ENCODE measurements at places on chromosomes 2 and 18.
A peak's percentile ranks its signal among the peaks of the same experiment; 100 is the strongest.

GRCh38 chr18:5058768-5059695, 138.0 kb downstream of the AKAIN1 start:
- DNase-seq: peak; percentile 8

- DNase-seq: no peak
These were observed 141.3 kb upstream of the IL1R2 start for GRCh38 chr2:101850450-101850849.

- DNase-seq: no peak
These were observed 169.2 kb downstream of the LNPK start for GRCh38 chr2:175832866-175833265.

DNA sequence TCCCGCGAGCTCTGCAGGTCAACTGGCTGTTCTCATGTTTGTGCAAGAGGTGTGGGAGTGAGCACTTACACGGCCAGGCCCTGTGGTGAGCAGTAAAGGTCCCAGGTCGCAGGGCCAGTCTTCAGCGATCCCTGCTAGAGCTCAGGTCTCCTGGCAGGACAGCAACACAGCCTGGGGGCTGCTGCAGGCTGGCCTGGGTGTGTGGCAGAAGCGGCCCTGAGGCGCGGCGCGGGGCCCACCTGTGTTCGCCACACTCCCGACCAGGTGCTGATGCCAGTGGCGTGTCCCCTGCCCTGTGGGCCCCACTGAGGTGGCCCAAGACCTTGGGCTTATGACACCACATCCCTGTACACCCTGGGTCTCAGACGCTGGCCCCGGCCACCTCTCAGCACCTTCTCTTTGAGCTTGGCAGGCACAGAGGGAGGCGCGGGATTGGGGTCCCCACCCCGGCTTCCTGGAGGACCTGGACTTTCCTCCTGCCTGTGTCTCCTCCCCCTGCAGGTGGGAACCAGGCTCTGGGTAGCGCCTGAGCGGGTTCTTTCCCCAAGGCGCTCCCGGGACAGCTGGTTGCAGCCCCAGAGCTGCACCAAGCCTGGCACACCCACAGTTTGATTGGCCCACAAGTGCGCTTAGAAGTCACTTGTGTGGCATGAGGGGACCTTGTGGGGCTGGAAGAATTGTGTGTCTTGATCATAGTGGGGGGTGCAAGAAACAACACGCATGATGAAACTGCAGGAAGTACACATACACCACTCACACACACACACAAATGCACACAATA, 59.2 kb downstream of the TWIST2 start:
- DNase-seq: no peak

Data from inflammatory macrophage treated with lipopolysaccharide for 1 hour (primary cell).